ENCODE measurements at places on chromosomes 7 and 10.
A peak's percentile ranks its signal among the peaks of the same experiment; 100 is the strongest.

DNA sequence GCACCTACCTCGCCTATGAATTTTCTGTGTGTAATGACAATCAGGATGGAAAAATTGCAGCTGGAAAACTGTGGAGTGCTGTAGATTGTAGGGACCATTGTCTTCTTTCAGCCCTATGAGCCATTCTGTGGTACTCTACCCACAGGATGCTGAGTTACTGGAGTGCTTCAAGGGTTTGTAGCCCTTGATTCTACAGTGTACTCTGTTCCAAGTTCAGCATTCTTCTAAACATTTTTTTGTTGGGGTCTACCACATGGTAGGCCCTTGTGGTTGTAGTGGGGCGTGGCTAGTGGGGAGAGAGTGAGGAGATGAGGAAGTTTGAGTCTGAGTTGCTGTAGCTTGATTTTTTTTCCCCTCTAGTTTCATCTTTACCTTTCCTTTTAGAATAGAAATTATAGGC, 33.5 kb downstream of the REEP3 start:
- peak; percentile 83 for DNase-seq

GRCh38 chr10:128744811-128745305, 618.6 kb upstream of the MKI67 start:
- no peak for DNase-seq

DNA sequence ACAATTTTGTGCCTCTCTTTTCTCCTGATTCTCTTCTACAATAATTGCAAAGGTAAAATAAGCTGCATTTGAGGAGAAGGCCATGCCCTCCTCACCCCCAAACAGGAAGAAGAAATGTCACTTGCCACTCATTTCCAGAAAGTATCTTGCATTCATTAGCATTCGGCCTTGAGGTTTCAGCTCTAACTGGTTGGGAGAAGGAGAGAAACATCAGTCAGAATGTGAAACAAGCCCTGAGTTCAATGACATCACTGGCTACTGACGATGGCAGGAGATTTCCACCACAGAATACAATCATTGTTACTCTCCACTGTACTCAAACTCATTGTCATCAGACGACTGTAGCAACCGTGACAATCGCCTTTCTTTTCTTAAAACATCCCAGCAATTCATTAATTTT, 72.8 kb downstream of the PRKCQ start:
- no peak for DNase-seq

- no peak for DNase-seq
Observed at GRCh38 chr7:130150587-130150986, 54.6 kb downstream of the TMEM209 start.

- no peak for DNase-seq
Observed at GRCh38 chr7:127658970-127659630, 7.1 kb downstream of the SND1 start.

DNA sequence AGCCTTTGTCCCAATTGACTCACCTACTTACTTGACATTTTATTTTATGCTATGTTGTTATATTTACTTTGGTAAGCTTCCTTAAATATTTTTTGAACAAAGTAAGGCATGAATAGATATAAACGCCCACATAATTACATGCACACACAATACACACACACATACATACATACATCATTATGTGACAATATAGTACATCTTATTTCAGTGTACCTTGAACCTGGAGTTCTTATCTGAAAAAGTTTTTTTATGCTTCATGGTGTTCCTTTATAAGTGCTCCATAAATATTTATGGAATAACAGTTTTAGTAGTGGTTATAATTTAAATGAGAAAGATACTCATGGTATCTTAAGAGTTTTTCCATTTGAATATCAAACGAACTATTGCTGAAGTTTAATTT, 102.8 kb upstream of the MTPN start:
- DNase-seq: no peak

DNA sequence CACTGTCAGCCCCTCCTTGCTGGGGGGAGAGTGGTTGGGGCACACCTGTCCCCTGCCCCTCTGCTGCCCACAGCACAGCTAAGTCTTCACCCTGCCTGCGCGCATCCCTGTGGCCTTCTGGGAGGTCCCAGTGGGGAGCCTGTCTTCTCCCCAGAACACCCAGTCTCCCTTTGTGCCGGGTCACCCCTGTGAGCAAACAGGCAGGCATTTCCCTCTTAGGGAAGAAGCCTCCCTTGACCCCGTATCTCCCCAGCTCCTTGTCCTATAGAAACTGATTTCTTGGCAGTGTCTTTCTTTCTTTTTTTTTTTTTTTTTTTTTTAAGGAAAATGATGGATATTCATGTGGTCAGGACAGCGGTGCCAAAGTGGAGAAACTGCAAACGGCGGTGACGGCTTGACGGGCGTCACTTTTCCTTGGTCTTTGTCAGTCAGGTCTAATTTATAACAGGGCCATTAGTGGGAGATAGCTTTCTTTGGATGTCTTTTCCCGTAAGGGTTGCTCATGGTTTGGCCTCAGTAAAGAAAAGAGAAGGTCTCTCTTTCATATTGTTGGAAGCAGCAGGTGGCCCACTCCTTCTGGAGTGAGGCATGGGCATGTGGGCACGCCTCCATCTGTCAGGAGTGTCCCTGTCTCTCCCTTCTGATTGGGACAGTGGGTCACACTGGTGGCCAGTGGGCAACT, 115.3 kb downstream of the NKX6-2 start:
- DNase-seq: no peak

DNA sequence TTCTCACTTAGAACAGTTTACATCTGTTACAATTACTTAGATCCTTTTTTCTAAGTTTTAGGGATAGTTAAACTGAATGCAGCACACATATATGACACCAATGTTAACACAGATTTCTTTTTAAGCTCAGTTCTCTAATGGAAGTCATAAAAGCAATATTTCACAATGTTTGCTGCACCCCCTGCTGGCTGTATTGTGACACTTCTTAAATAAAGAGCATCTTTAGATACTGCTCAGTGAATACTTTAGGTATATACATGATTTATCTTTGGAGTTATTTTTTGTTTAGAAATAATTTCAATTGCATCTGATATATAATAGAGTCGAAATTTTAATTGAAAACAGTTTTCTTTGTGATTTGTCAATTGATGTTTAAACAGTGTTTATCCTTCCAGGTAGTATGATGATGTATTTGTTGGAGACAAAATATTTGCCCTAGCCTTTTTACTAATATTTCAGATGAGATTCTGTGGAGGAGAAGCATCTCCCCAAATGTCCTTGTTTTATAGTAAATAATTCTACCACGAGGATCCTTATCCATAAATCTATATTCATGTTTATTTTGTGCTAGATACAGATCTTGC, 174.4 kb downstream of the ST7 start:
- DNase-seq: peak; percentile 69

DNA sequence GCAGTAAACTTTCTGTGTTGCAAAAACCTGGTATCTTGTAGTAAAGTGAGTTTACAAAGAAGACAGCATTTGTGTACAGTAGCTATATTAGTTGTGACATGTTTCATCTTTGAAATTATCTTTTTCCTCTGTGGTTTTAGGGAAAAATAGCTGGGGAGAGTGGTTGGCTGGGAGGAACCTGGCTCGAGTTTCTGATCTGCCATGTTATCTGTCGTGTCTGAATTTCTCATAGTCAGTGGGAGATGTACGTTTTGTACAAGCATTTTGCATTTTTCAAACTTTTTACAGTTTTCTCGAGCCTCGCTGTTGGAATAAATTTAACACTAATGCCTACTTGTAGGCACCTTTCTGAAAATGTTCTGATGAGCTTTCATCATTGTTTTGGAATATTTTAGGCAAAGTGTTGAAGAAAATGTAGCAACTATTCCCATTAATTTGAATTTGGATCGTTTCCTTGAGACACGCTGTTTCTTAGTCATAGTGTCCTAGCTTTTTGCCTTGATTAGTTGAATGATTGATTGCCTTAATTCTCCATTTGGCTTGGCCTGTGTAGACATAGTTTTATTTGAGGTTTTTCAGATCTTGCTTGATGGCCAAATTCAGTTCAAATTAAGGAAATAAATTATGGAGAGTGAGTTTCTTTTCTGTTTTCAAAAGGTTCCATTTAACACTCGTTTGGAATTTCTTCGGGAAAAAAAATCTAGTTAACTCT, 65.1 kb downstream of the CAMK1D start:
- DNase-seq: no peak

GRCh38 chr7:108114117-108114841, 15.9 kb downstream of the LAMB4 start:
- DNase-seq: no peak

GRCh38 chr7:158672975-158673374, 31.6 kb downstream of the NCAPG2 start:
- peak; percentile 34 for DNase-seq

- DNase-seq: no peak
Observed at GRCh38 chr7:17298840-17299482, 509 bp downstream of the AHR start.

GRCh38 chr7:35755711-35756110, 45.1 kb upstream of the SEPTIN7 start:
- DNase-seq: no peak

- DNase-seq: no peak
Observed at GRCh38 chr7:126210707-126211106, 1042.0 kb downstream of the GRM8 start.

GRCh38 chr10:104056619-104057273, 28.9 kb downstream of the COL17A1 start:
- DNase-seq: no peak

GRCh38 chr10:30997536-30998235, 34.0 kb downstream of the ZNF438 start:
- peak; percentile 73 for DNase-seq

- DNase-seq: no peak
Observed at GRCh38 chr10:3186368-3186767, 13.8 kb upstream of the PITRM1 start.

DNA sequence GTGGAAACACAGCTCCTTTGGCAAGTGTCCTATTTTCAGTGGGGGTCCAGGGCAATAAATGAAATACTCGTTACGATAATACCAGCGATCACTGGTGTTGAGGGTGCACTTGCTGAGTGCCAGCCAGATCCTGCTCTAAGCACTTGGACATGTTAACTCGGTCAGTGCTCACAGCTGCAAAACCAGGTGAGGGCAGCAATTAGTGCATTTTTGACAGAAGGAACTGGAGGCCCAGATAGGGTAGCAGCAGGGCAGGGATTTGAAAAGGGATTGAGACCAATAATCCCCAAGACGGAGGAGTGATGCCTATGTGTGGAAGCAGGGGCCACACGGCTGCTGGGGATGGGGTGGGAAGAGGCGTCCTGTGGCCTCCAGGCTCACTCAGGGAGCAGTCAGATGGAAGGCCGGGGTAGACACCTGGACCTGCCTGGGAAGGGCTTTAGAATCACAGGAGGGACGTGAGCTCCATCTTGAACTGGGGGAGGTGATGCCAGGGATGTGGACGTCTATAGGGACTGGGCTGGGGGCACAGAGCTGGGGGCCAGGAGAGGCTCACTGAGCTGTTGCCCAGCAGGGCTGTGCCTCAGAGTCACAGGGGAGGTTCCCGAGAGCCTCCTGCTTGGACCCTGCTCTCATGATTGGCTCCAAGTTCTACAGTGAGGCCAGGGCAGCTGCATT, 14.3 kb downstream of the PTPRE start:
- DNase-seq: no peak

DNA sequence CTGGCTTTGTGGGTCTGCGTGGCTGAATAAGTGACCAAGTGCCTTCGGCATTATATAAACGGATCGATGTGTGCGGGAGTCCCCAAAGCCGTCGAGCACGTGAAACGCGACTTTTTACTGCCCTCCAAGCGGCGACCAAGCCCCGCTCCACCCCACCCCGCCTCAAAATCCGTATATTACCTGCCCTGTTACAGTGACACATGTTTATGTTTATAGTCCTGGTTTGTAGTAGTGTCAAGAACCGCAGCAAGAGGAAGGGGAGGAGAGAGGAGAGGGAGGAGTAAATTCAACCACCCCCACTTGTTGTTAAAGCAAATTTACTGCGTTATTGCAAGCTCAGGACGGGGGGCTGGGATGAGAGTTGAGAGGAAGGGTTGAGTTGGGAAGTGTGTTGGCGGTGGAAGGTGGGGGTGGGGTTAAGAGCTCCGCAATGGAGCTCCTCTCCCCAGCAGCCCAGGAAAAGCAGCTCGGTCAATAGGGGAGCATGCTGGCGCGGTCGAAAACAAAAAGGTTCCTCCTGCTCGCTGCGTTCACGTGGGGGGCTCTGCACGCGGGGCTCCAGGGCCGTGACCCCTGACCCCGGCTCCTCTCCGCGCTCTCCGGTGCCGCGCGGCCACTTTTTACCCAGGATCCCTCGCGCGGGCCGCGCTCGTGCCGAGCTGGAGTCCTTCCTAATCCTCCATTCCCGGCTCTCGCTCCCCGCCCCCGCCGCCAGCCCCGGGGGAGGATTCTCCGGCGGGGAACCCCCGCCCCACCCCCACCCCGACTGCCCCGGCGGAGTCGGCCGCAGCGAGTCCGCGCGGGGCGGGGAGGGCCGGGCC, at the start of gene SKIDA1:
TSS of gene SKIDA1 (minus strand) at position 316 of the 821 bp plus-strand sequence. CDS start 7,860 bp downstream, outside the sequence.
- DNase-seq: peak; percentile 81

GRCh38 chr7:42740408-42740807, 171.5 kb downstream of the C7orf25 start:
- no peak for DNase-seq

DNA sequence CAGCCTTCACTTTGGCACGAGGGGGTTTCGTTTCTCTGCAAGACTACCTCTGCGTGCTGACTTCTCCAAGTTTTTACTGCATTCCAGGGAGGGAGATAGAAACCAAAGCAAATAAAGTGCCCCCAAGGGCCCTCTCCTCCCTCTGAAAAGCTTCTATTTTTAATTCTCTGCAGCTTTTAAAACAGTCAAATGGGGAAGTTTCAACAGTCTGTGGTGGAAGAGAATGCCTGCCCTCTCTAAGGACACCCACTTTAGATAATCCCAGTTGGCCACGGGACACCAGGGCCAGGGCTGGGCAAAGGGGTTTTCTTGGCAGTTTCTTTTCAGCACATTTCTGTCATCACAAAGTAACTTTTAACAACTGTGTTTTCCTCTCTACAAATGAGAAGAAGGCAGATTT, 386.7 kb upstream of the NPVF start:
- DNase-seq: peak; percentile 96

- no peak for DNase-seq
Observed at GRCh38 chr7:85095806-85096205, 91.0 kb downstream of the SEMA3D start.

DNA sequence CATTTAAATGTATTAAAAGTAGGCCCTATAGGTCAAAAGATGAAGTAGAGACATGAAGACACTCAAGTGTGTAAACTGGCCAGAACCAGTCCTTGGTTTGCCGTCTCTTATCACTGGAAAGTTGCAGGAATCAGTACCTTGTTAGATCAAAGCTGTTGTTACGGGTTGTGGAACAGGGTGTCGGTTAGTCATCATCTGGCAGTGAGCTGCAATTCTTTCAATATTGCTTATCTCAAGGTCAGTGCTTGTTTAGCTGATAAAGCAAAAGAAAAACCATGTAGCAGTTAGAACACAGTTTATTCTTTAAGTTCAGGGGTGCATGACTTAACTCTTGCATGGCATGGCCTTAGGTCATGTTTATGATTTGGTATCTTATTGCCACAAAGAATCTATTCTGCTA, 10.0 kb upstream of the SLC13A1 start:
- DNase-seq: no peak

GRCh38 chr10:8037941-8038894, 16.3 kb upstream of the GATA3 start:
- no peak for DNase-seq

DNA sequence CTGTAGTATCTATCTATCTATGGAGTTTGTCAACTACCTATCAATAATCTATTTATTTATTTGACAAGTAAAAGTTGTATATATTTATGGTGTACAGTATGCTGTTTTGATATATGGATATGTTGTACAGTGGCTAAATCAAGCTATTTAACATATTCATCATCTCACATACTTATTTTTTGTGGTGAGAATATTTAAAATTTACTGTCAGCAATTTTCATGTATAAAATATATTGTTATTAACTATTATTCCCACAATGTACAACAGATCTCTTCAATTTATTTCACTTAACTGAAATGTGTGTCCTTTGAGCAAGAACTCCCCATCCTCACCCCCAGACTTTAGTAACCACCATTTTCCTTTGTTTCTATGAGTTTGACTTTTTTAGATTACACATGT, 14.5 kb downstream of the AGR3 start:
- no peak for DNase-seq
